ENCODE measurements at places on chromosomes 13 and 19. TPM values are rescaled to one million over a fixed set of nuclear protein-coding genes. Genes with fewer than 3 reads are reported as not detected.

DNA sequence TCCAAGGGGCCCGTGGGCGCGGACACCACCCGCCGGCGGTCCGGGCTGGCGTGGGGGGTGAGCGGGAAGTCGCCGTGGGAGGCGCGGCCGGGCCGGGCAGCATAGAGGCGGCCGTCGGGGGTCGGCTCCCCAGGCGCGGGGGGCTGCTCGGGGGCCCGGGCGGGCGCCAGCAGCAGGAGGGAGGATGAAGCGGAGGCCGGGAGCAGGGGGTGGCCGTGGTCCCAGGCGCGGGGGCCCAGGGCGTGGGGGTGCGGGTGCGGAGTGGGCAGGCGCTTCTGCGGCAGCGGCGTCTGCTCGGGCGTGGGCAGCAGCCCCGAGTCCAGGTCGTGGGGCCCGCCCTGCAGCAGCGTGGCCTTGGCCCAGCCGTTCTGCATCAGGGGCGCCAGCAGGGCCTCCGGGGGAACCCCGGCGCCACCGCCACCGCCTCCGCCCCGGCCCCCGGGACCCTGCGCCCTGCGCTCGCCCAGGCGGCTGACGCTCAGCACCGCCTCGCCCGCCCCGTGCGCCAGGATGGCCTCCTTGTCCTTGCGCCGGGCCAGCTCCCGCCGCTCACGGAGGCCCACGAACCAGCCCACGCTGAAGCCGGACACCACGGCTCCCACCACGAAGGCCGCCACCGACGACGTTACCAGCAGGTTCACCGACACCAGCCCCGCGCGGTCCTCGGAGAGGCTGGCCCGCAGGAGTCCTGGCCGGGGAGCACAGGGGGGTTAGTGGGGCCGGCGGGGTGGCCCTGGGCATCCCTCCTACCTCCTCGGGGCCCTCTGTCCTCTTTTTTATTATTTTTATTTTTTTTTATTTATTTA, 4.2 kb upstream of the LRG1 start:
- no peak for DNase-seq

GRCh38 chr19:29215322-29215845, 2.4 kb upstream of the UQCRFS1 start:
- DNase-seq, result no peak

DNA sequence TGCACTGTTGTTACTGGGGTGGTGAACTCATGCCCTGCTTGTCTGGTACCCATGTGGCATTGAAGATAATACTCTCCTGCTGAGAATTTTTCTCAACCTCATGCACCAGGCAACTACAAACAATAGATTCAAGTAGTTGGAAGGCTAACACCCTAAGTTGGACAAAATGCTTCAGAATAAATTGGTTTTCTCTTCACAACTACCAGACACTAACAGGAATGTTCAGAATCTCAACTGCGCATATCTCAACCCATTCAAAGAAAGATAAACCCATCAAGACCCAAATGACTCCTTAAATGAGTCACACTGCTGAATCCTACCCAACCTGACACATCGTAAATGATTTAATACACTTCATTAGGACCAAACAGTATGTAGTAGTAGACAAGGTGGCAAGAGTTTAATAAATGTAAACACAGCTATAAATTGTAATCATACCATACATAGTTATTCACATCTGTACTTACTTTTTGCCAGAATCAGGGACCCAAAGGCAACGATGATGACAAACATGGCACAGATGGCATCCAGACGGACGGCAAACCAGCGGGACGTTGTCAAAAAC, 227.4 kb downstream of the ABCC4 start:
- no peak for DNase-seq

DNA sequence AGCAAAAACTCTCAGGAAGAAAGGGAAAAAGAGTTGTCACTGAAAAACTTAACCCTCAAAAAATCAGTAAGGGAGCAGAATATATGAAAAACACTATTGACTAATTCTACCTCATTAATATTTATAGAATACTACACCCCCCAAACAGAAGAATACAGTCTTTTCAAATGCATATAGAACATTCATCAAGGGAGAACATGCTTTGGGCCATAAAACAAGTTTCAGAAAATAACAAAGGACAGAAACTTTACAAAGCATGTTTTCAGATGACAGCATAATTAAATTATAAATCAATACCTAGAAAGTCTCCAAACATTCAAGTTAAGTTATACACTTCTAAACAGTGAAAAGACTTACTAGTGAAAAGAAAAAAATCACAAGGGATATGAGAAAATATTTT, 30.5 kb downstream of the SOHLH2 start:
- DNase-seq, result no peak

GRCh38 chr19:4692251-4693077, 22.3 kb upstream of the MYDGF start:
- DNase-seq, result no peak

DNA sequence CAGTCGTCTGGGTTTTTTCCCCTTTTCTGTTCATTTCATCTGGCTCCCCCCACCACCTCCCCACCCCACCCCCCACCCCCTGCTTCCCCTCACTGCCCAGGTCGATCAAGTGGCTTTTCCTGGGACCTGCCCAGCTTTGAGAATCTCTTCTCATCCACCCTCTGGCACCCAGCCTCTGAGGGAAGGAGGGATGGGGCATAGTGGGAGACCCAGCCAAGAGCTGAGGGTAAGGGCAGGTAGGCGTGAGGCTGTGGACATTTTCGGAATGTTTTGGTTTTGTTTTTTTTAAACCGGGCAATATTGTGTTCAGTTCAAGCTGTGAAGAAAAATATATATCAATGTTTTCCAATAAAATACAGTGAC, 9.3 kb downstream of the CALM3 start:
- no peak for DNase-seq

DNA sequence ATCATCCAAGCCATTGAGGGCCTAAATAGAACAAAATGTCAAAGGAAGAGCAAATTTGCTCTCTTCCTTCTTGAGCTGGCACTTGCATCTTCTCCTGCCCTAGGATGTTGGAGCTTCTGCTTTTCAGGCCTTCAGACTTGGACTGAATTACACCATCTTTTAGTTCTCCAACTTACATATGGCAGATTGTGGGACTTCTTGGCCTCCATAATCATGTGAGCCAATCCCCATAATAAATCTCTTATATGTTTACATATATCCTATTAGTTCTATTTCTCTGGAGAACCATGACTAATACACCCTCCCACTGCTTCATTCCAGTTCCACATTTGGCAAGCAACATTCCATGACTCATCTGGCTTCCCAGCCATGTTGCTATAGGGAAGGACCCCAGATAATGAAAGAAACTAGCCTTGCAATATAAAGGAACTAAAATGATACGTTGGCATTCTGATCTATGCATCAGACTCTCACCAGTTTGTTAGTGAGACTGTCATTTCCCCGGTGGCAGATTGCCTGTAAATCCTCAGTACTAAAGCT, 11.0 kb upstream of the ACOD1 start:
- peak; percentile 62 for DNase-seq

- no peak for DNase-seq
Observed at GRCh38 chr13:109162248-109163036, 533.0 kb downstream of the MYO16 start.

- DNase-seq, result no peak
Observed at GRCh38 chr19:45981350-45981749, 7.7 kb upstream of the NOVA2 start.

DNA sequence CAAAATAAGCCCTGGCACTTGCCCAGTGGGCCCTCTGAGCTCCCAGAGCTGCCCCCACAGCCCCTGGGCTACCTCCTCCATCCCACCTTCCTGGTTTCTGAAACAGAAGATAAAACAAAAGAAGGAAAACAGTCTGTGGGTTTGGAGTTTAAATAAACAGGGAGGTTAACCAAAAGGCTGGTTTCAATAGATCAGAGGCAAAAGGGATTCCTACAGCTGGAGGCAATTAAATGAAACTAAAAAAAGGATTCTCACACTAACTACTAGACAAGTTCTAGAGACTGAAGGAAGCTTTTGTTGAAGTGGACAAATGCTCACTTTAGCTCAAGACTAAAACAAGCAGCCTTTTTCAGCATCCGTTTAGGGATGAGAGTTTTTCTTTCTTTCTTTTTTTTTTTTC, 569.8 kb downstream of the FGF9 start:
- no peak for DNase-seq

S1PR4 gene
- total RNA-seq, result 0.44 TPM

KLK1 gene
- not detected for total RNA-seq

- no peak for DNase-seq
Observed at GRCh38 chr19:28332351-28332750, 880.6 kb downstream of the UQCRFS1 start.

- no peak for DNase-seq
Observed at GRCh38 chr19:7373862-7374261, 25.1 kb downstream of the ARHGEF18 start.

DNA sequence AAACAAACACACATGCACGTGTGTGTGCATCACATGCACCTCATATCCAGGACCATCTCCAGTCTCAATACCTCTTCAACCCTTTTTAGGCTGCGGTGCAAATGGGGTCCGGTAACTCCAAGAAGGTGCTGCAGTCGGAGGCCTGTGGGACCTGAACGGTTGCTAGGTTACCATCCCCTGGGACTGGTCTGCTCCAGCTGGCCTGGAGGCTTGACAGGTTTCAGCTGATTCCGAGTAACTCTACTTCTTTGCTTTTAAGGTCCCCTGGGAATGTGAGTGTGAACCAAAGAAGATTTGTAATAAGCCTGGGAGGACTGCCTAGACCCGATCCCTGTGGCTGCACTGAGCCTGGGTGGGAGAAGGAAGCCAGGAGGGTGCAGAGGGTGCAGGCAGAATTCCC, 117.5 kb downstream of the CCNA1 start:
- no peak for DNase-seq

LYPD5 gene
- 0.22 TPM for total RNA-seq

DNA sequence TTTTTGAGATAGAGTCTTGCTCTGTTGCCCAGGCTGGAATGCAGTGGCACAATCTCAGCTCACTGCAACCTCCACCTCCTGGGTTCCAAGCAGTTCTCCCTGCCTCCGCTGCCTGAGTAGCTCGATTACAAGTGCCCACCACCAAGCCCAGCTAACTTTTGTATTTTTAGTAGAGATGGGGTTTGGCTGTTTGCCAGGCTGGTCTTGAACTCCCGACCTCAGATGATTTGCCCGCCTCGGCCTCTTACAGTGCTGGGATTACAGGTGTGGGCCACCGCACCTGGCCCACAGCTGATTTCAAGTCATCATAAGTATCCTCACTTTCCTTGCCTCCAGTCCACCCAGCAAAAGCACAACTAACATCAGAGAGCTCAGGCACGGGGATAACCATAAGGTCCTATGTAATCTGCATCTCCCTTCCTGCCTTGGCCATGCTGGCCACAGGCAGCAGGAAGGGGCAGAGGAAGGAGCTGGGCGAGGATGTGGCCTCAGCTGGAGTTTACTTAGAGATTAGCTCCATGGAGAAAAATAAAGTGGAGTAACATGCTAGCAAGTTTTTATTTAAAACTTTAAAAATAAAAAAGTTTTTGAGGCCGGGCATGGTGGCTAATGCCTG, 22.9 kb upstream of the ADGRE1 start:
- DNase-seq, result no peak

GRCh38 chr19:23002690-23003422, at the start of gene ZNF728:
TSS of gene ZNF728 (minus strand) at chr19:23003176. CDS start at chr19:23003030, 146 bp downstream.
- no peak for DNase-seq

SPACA4 gene
- total RNA-seq, result not detected

ERICH4 gene
- total RNA-seq, result not detected

DNA sequence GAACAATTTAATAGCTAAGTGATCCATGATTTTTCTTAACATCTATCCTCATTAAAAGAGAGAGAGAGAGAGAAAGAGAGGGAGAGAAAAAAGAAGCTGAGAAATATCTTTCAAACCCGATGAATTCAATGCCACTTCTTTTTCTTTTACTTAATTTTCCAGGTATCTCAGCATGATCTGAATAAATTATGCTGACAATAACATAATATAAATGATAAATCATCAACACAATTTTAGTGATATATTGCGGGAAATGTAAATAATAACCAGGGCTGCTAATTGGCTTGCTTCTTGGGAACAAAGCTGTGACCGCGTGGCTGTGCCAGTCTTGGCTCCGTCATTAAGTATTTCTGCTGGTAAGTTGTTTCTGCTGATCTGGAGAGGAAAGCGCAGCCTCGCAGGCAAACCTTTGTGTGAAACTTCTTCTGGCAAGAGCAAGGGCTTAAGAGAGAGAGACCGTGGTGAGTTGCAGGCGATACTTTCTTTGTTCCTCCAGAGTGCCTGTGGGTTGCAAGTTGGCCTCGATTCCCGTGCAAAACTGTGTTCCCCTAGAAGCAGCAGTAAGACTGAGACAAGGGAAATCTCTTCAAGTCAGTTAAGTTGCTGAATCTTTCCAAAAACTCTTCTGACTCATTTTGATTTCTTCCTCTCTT, 489.1 kb upstream of the TSHZ3 start:
- no peak for DNase-seq

GRCh38 chr13:67117010-67117550, 113.1 kb downstream of the PCDH9 start:
- DNase-seq, result no peak

DNA sequence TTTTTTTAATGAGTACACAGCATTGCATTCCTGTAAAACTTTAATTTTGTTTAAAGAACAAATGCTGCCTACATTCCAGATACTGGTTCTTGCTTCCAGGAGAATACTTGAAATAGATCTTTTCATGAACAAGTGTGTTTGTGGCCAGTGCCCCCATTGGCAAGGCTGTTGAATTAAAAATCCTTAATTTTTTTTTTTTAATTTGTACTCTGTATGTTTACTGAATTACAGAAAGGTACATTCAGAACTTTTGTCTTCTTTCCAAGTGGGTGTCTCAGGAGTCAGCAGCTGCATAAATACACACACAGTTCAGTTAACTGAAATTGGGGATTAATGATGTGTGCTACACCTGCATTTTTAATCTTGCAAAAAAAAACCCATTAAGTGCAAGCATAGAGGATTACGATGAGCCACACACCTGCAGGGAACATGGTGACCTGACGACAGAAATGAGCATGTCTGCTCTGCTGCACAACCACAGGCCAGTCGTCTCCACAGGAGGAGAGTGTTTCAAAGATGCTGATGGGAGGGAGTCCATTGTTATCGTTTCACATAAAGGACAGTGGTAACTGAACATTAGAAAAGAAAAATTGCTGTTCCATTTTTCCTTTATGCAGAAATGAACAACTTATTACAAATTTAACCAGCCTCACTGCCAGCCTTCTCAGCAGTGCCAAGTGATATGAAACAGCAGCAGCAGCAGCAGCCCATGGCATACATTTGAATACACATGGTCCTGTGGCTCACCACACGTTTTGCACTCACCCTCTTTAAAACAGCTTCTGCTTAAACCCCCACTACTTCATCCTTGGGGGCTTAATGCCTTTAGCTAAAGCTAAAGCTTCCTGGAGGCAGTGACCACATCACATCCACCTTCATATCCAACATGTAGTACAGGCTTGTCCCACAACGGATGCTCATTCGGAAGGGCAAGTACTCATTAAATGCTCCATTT, 72.3 kb upstream of the RFC3 start:
- DNase-seq, result no peak

RASGRP4 gene
- not detected for total RNA-seq

PTGER1 gene
- total RNA-seq, result 0.20 TPM

DNA sequence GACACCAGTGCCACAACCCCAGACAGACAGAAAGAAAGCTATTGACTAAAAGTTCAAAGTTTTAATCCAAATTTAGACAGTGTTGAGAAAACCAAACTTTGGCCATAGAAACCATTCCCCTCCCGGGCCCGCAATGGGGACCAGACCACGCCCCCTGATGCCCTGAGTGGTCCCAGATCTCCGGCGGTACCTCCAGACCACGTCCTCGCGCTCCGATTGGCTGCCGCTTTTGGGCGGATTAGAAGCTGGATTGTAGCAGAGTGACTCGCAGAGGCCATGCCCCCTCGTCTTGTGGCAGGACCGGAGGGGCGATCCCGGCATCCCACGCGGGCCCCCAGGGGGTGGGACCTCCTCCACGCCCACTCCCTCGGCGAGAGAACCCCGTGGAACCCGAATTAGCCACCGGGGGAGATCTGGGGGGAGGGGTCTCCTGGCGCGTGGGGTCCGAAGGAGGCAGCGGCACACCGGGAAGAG, 797 bp upstream of the HSD17B14 start:
- DNase-seq, result peak; percentile 76

Measured in lung microvascular endothelial cell (primary cell).